Cardiac ventricle fibroblast (primary cell): ENCODE measurements at places on chromosomes 11 and 22. TPM values are rescaled to one million over a fixed set of nuclear protein-coding genes. Genes with fewer than 3 reads are reported as not detected.

Gene OR5L2
- not detected in 2 replicates for total RNA-seq

Gene MUC6
- total RNA-seq: not detected in 2 replicates

Gene AHNAK
- total RNA-seq: 438 and 502 TPM in 2 replicates

Gene SPDYC
- total RNA-seq: not detected in 2 replicates

Gene POGLUT3
- 31.1 and 32.3 TPM in 2 replicates for total RNA-seq

Gene CREBZF
- 18.2 and 20.2 TPM in 2 replicates for total RNA-seq

Gene OR8D1
- total RNA-seq: not detected in 2 replicates

Gene MFNG
- total RNA-seq: 0.24 and 1.1 TPM in 2 replicates

Gene CATSPER1
- total RNA-seq: not detected in 2 replicates
